ENCODE measurements at places on chromosomes 5 and 9.

DNA sequence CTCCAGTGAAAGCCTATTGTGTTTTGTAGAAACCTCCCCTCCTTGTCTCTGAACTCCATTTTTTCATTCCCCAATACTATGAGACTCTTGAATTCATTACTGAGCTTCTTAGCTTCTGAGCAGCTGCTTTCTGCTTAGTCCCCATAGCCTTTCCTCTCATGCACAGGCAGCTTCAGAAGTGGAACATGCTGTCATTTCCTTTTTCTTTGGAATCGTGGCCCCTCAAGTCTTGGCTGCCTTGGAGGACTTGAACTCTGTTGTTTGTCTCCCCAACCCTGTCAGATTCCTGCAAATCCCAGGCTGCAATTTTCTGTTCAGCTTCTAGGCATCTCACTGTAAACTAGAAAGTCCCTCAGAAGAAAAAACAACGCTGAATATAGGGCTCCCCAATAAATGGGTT, 268.5 kb downstream of the ARRDC3 start:
- no peak for DNase-seq

DNA sequence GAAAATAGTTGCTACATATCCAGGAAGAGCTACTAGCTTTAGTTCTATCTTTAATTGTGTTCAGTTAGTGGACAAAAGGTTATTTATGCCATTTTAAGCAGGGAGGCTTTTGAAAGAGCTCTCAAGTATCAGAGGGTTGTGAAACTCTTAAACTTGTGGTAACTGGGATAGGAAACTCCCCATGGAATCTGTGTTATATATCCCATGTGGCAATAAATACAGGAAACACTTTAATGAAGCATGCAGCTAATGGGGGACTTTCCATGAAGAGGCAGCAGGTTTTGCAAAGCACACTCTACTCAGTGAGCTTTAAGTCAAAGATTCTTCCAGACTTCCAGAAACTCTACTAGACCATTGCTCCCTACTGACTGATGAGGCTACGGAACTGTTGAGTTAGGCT, 805.0 kb upstream of the C9orf72 start:
- no peak for DNase-seq

GRCh38 chr5:33438996-33439395, 1.8 kb upstream of the TARS1 start:
- DNase-seq: no peak

GRCh38 chr5:66582499-66583165, 13.6 kb upstream of the MAST4 start:
- no peak for DNase-seq

GRCh38 chr5:130402906-130403305, 498.6 kb downstream of the CHSY3 start:
- no peak for DNase-seq

- DNase-seq: no peak
These were observed 810.3 kb downstream of the BRINP1 start for GRCh38 chr9:118558891-118559290.

- no peak for DNase-seq
These were observed 186.5 kb downstream of the LURAP1L start for GRCh38 chr9:12961276-12961809.

- no peak for DNase-seq
These were observed 3.0 kb downstream of the NREP start for GRCh38 chr5:111753884-111754589.

- no peak for DNase-seq
These were observed 761 bp downstream of the CCT5 start for GRCh38 chr5:10250806-10251276.

GRCh38 chr5:53191548-53192165, 82.1 kb upstream of the MOCS2 start:
- no peak for DNase-seq

GRCh38 chr5:64166201-64166959, 737 bp downstream of the RNF180 start:
- DNase-seq: no peak

DNA sequence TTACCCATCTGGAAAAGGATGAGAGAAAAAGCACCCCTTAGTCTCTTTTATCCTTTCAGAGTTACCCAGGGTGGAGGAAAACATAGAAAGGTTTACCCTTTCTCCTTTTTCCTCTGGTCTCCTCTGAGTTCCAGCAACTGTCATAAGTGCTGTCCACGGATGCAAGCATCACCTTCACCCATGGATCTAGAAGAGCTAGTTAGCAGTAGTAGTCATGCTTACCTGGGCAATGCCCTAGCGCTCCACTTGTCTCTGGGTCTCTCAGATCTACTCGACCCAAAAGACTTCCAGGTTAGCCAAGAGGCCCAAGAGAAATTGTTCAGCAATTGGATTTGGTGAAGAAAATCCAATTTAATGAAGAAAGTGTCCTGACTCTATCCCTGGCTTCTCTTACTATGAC, 656.2 kb upstream of the PTPRD start:
- DNase-seq: no peak

- no peak for DNase-seq
These were observed 155.5 kb upstream of the S1PR3 start for GRCh38 chr9:88835772-88836171.

GRCh38 chr5:142472306-142472951, 147.6 kb upstream of the SPRY4 start:
- no peak for DNase-seq

- no peak for DNase-seq
These were observed 30.6 kb downstream of the OTULIN start for GRCh38 chr5:14695152-14695551.

- DNase-seq: no peak
These were observed 9.8 kb upstream of the CYLC2 start for GRCh38 chr9:102985162-102985895.

- no peak for DNase-seq
These were observed 73.1 kb downstream of the NDFIP1 start for GRCh38 chr5:142181547-142182163.

GRCh38 chr5:1876660-1877064, 6.1 kb downstream of the IRX4 start:
- no peak for DNase-seq

- DNase-seq: no peak
These were observed 10.7 kb upstream of the ASTN2 start for GRCh38 chr9:117425566-117425965.

DNA sequence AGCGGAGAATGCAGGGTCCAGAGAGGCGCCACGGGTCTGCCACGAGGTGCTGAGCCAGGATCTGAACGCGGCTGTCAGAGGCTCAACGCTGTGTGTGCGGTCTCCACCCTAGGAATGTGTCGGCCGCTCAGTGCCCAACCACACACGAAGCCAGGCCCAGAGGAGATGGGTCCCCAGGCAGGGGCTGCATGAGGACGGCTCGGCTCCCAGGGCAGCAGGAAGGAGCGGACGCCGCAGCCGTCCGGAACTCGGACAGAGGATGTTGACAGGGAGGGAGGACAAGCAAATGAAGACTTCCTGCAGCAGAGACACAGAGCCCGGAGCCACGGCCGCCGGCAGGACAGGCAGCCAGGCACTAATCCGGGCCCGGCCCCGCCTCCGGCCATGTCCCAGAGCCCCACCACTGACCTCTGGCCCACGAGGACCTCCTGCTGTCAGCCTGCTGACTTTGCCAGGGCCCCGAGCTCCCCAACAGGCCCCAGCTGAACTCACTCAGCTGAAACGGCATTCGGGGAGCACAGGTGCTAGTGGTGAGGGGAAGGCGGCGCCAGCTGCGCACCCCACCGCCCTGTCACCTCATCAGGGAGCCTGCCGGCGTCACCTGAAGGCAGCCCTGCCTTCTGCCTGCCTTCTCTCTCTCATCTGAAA, 12.7 kb downstream of the VAV2 start:
- no peak for DNase-seq

DNA sequence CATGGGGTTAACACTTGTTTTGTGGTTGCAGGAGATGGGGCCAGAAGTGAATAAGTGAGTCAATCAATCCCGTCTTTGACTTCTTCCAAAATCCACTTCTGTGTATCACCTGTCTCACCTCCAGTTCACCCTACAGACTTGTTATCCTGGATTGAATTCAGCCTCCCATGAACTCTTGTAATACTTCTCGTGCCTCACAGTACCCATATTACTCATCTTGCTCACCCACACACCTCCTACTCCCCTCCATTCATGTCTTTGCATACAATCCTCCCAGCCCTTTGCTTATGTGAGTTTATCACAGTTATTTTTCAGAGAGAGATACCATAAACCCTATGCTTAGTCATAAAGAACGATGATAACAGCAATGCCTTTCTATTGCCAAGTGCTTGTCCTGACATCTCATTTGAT, 52.9 kb upstream of the PAPPA start:
- DNase-seq: no peak

DNA sequence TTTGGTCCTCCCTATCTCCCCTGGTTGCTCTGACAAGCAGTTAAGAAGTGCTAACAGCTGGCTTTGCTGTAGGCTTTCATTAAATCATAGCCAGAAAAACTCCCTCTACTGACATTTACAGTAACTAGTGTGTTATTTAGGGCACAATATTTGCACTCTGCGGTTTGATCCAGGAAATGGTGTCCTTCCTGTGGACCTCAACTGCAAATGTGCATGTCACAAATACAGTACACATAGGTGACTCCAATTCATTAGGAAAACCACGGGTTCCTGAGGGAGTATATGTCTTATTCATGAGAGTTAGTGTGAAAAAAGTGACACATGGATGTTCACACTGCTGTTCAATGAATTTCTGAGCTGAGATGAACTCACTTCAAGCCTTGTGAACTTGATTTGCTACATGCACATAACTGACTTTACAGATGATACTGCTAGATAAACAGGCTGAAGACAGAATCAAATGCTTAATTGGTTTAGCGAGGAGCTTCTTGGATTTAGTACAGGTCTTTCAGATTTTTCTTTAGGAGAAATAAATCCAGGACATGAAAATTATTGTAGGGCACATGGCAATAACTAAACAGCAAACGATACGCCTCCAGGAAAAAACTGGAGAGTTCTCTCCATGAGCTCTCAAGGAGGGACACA, 281.5 kb downstream of the EFNA5 start:
- no peak for DNase-seq

DNA sequence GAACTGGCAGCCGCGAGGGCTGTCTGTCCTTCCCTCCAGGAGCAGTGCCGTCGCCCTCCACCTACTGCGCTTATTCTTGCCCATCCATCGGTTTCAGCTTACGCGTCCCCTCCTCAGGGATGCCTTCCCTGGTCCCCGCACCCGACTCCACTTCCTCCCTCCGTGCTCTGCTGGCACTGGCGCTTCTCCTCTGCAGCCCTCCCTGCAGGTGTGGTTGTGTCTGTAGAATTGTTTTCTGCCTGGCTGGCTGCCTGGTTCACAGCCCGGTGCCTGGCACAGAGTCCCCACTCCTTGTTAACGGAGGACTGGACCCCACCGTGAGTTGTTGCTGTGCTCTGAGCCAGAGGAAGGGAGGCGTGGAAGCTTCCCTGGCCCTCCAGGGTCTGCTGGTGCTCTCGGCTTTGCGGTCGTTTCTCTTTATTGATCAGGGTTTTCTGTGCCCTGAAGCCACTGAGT, 5.7 kb downstream of the NTMT1 start:
- no peak for DNase-seq

Data from NCI-H187 (cell line).